ENCODE measurements at places on chromosomes 4 and X. TPM values are rescaled to one million over a fixed set of nuclear protein-coding genes. Genes with fewer than 3 reads are reported as not detected.

- no peak for DNase-seq
Measured at GRCh38 chr4:71526637-71527406, 188.0 kb downstream of the SLC4A4 start.

- DNase-seq, result no peak
Measured at GRCh38 chr4:147828331-147828905, 96.5 kb downstream of the ARHGAP10 start.

DNA sequence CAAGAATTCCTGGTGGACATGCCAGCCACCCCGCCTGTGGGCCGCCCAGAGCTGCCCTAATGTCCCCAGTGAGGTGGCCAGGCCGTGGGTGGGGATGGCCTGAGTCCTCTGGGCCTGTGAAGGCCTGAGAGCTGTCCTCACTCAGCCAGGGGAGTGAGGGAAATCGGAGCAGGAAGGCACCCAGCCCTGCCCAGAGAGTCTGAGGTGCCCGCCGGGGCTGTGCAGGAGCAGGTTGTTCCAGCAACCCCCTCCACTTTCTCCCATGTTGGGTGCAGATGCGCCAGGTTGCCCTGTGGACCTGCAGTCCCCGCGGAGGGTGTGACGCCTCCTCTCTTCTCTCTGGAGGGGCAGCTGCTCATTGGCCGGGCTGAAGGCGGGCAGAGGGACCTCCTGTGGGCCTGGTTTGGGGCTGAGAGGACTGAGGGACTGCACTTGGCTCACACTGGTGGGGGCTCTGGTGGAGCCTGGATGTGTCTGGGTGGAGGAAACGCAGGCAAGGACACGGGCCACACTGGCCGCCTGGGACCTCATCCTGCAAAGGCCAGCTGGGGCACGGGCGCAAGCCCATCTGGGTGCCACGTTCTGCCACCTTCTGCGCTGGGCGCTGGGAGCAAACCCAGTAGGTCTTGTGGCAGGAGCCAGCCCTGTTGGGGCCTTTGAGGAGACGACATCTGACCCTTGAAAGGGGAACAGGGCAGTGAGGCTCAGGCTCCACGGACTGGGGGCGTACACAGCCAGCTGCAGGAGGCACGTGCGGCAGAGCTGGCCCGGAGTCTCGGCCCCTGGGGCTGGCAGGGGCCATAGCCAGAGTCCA is 14.0 kb downstream of the DOK7 start:
- DNase-seq, result no peak

Gene FRAS1
- 0.24 TPM for total RNA-seq

Gene ZNF182
- total RNA-seq, result 7.4 TPM

Gene MID1
- total RNA-seq, result 0.70 TPM

Gene EIF4E
- 179 TPM for total RNA-seq

Gene ADGRA3
- 13.8 TPM for total RNA-seq

Measured in activated naive CD8-positive, alpha-beta T cell treated with anti-CD3 and anti-CD28 coated beads for 36 hours (primary cell).